Activated CD4-positive, alpha-beta T cell treated with anti-CD3 and anti-CD28 coated beads, Interleukin-2, amount 10 ng/mL, durations not matched to agents 24 days and 14 days (primary cell): ENCODE measurements at places on chromosomes 13 and 19. TPM values are rescaled to one million over a fixed set of nuclear protein-coding genes. Genes with fewer than 3 reads are reported as not detected.

- no peak for DNase-seq
- no peak overlapping the region for H3K4me3 ChIP-seq
- no peaks in the 10 kb centered on the region for H3K36me3 ChIP-seq
- H3K4me1 ChIP-seq, result no peaks in the 10 kb centered on the region
- H3K27ac ChIP-seq, result no peak overlapping the region
- H3K27me3 ChIP-seq, result no peaks in the 10 kb centered on the region
Observed at GRCh38 chr13:92612892-92613291, 613.7 kb upstream of the GPC6 start.

DNA sequence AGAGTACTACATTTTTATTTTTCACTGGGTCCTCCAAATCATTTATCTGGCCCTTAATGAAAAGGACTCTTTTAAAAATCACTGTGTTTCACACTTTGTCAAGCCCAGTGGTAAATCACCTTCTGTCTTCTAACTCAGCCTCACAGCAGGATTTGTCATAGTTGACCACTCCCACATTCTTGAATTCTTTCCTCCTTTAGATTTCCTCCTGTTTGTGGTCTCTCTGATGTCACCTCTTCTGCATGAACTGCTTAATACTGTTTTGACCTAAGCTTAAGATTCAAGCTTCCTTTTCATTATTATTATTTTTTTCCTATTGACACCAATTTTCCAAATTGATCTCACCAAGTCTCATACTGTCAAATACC, 899.8 kb upstream of the MIR17HG start:
- H3K27ac ChIP-seq, result no peak overlapping the region
- no peak for DNase-seq
- no peaks in the 10 kb centered on the region for H3K36me3 ChIP-seq
- H3K4me3 ChIP-seq, result no peak overlapping the region
- no peaks in the 10 kb centered on the region for H3K27me3 ChIP-seq

DNA sequence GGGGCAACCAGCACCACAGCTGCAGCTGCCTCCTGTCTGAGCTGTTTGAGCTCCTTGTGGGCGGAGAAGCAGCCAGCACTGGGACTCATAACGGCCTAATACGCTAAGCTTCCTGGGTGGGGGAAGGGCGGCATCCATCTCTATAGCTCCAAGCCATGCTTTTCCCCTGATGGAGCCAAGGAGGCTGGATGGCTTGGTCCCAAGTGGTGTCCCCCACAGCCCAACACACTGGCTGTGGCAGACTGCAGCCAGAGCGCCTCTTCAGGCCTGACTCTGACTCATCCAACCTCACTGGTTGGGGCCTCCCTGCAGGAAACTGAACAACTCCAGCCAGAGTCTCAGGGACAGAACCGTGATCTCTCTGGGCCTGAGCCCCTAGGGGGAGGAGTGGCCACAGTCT, 537.3 kb downstream of the SUCLA2 start:
- no peak for DNase-seq
- no peaks in the 10 kb centered on the region for H3K27me3 ChIP-seq
- no peaks in the 10 kb centered on the region for H3K4me1 ChIP-seq
- no peak overlapping the region for H3K4me3 ChIP-seq
- no peaks in the 10 kb centered on the region for H3K36me3 ChIP-seq

DNA sequence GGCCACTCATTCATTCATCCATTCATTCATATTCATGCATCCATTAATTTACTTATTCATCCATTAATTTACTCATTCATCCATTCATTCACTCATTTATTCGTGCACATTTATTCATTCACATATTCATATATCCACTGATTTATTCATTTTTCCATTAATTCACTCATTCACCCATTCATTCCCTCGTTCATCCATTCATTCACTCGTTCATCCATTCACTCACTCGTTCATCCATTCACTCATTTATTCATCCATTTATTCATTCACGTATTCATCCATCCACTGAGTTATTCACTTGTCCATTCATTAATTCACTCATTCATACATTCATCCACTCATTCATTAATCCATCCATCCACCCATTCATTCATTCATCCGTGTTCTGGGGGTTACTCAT, 35.8 kb upstream of the OLFM2 start:
- peaks cover 13% of the 10 kb centered on the region for H3K27me3 ChIP-seq
- H3K27ac ChIP-seq, result no peak overlapping the region
- H3K4me3 ChIP-seq, result no peak overlapping the region
- no peaks in the 10 kb centered on the region for H3K4me1 ChIP-seq

GRCh38 chr19:58543826-58544590, at the start of gene TRIM28:
TRIM28 (plus strand) TSS chr19:58544064; CDS start chr19:58544758, 694 bp downstream.
- H3K36me3 ChIP-seq, result peaks cover 40% of the 10 kb centered on the region
- H3K4me1 ChIP-seq, result peaks cover 29% of the 10 kb centered on the region
- H3K27ac ChIP-seq, result peak within 1 kb of the TSS; percentile 99
- DNase-seq, result peak; percentile 100
- peaks cover 23% of the 10 kb centered on the region for H3K27me3 ChIP-seq

DNA sequence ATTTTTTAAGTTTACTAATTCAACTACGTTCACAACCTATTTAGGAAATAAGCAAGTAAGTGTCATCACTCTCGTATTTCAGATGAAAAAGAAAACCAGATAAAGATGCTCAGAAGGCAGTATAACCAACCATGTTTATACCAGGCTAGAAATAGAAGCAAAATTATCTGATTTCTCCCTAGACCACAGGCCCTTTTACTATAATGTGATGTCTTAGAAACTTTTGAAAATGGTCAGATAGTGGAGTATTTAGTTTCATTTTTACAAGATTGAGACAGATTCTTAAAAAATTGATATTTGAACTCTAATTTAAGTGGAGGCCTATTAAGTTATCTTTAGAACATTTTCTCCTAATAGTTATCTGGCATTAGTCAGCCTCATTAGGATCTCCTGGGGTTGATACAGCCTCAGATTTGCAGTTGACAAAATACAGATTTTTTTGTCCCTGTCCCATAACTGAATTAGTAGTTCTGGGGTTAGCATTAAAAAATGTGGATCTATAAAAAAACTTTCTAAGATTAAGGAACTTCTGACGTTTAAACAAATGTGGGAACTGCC, 818.7 kb upstream of the PCDH9 start:
- no peak overlapping the region for H3K4me3 ChIP-seq
- H3K27me3 ChIP-seq, result no peaks in the 10 kb centered on the region
- no peaks in the 10 kb centered on the region for H3K36me3 ChIP-seq
- no peak overlapping the region for H3K27ac ChIP-seq
- no peaks in the 10 kb centered on the region for H3K4me1 ChIP-seq
- no peak for DNase-seq

- H3K4me1 ChIP-seq, result no peaks in the 10 kb centered on the region
- peaks cover 2% of the 10 kb centered on the region for H3K27me3 ChIP-seq
- H3K27ac ChIP-seq, result no peak overlapping the region
- no peak for DNase-seq
- H3K36me3 ChIP-seq, result no peaks in the 10 kb centered on the region
- no peak overlapping the region for H3K4me3 ChIP-seq
Observed at GRCh38 chr13:97499181-97499580, 65.2 kb downstream of the RAP2A start.

GRCh38 chr19:11355160-11356073, at the start of gene PLPPR2:
PLPPR2 (plus strand) TSS chr19:11355432; CDS start chr19:11357674, 2,242 bp downstream.
- H3K27me3 ChIP-seq, result peaks cover 11% of the 10 kb centered on the region
- no peaks in the 10 kb centered on the region for H3K36me3 ChIP-seq
- H3K4me1 ChIP-seq, result peaks cover 8% of the 10 kb centered on the region
- H3K27ac ChIP-seq, result no peak within 1 kb of the TSS
- peak; percentile 96 for DNase-seq

DNA sequence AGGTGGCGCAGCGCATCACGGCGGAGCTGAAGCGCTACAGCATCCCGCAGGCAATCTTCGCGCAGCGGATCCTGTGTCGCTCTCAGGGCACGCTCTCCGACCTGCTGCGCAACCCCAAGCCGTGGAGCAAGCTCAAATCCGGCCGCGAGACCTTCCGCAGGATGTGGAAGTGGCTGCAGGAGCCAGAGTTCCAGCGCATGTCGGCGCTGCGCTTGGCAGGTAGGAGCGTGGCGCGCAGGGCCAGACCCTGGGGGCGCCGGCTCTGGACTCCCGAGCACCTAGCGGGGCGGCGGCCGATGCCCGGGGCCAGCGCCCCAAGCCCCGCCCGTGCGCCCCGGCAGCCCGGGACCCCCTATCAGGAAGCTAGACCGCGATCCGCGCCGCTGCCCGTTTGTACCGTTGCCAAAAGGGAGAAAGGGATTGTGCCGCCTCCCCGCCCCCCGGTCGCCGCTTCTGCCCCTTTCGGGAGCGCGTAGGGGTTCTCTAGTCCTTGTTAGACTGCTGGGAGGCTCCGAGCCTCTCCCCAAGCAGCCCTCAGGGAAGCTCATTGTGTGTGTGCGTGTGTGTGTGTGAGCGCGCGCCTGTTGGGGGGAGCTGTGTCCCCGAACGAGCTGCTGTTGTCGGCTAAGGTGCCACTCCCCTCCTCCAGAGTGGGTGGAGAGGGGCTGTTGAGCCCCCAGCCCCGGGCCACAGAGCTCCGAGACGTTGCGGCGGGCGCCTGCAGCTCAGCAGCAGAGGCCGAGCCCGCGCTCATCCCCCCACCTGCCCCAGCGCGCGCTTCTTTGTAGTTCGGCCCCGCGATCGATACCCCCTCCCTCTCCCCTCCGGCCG, 1.5 kb downstream of the ONECUT3 start:
- peaks cover 2% of the 10 kb centered on the region for H3K4me1 ChIP-seq
- peak overlapping the region; percentile 80 for H3K27ac ChIP-seq

- H3K4me3 ChIP-seq, result no peak overlapping the region
- DNase-seq, result no peak
- H3K4me1 ChIP-seq, result no peaks in the 10 kb centered on the region
- H3K27ac ChIP-seq, result no peak overlapping the region
- no peaks in the 10 kb centered on the region for H3K36me3 ChIP-seq
- H3K27me3 ChIP-seq, result no peaks in the 10 kb centered on the region
Observed at GRCh38 chr13:107099661-107100060, 531.7 kb upstream of the ARGLU1 start.

GRCh38 chr13:96710166-96710862, 284.0 kb downstream of the OXGR1 start:
- no peak overlapping the region for H3K4me3 ChIP-seq
- no peaks in the 10 kb centered on the region for H3K36me3 ChIP-seq
- H3K4me1 ChIP-seq, result no peaks in the 10 kb centered on the region
- no peak for DNase-seq

DNA sequence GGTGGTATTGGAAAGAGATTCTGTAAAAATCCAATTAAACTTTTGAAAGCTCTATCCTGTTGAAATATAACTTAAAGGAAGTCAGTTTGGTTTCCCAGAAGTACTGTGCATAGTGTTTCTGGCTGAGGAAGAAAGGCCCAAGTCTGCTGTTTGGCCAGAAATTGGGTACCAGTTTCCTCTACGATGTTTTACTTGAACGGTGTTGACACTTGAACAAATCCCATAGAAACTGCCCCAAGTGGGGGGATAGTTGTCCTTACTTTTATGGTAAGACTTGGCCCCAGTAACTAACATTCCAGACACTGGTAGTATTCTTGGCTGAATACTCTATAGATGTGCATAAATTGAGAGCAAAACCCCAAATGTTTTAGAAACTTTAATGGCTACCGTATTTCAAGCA, 14.2 kb downstream of the KLF5 start:
- H3K27me3 ChIP-seq, result peaks cover 3% of the 10 kb centered on the region
- DNase-seq, result no peak
- H3K36me3 ChIP-seq, result no peaks in the 10 kb centered on the region
- no peak overlapping the region for H3K27ac ChIP-seq

DNA sequence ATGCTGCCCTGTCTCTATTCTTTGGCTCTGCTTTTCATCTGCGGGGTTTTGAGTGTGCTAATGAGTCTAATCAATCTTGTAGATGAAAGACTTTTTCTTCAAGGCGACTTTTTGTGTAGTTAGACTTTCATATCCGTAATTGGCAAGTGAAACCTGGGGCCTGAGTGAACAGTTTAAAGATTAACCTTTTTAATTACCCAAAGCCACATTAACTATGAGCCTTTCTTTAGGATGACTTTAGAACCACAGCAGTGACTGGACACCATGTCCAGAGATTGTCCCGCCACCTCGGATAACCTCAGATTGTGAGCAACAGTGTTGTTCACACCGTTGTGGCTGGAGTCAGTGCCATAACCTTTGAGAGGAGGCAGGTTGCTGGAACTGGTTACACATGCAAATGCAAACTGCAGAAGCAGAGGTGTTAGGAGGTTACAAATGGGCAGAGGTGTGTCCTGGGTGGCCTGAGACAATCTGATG, 58.7 kb downstream of the SIAH3 start:
- no peaks in the 10 kb centered on the region for H3K36me3 ChIP-seq

DNA sequence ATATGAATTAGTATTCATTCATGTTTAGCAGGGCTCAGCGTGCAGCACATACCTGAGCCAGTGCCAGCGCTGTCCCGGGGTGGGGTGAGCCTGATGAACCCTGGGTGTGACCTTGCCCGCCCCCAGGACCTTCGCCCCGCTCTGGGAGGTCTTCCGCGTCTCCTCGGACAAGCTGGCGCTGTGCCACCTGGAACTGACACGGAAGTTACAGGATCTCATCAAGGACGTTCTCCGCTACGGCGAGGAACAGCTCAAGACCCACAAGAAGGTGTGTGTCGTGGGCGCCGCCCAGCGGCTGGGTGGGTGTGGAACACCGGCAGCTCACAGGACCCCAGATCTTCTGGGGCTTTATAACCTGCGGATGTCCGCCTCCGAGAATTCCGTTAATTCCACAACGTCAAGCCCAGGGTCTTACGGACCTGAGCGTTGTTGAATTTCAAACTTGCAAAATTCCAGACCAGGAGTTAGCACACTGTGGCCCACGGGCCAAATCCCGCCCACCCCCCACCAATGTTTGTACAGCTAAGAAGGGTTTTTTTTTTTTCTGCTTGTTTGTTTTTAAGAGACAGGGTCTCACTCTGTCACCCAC, 15.4 kb downstream of the FCHO1 start:
- H3K36me3 ChIP-seq, result peaks cover 56% of the 10 kb centered on the region
- no peak overlapping the region for H3K4me3 ChIP-seq
- no peaks in the 10 kb centered on the region for H3K27me3 ChIP-seq
- peak; percentile 88 for DNase-seq

DNA sequence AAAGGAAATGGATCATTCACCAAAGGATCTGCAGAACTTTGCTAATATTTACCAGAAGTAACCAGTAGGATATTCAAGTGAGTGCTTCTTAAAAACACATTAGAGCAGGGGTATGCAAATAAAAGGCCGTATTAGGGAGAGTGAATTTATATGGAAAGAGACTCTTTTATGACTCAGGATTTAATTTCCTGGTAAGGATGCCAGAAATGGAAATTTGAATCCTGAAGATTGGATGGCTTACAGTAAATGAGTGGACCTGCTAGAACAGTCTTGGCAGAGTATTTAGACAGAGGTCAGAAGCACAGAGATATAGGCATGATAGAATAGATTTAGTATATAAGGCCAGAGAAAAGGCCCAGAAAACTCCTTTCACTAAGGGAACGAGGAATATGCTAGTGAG, 201.6 kb downstream of the SLITRK5 start:
- H3K4me1 ChIP-seq, result no peaks in the 10 kb centered on the region
- H3K4me3 ChIP-seq, result no peak overlapping the region
- H3K36me3 ChIP-seq, result no peaks in the 10 kb centered on the region

GRCh38 chr19:29395111-29395733, 130.6 kb upstream of the VSTM2B start:
- no peak for DNase-seq
- H3K36me3 ChIP-seq, result no peaks in the 10 kb centered on the region
- H3K4me3 ChIP-seq, result no peak overlapping the region
- no peak overlapping the region for H3K27ac ChIP-seq
- no peaks in the 10 kb centered on the region for H3K4me1 ChIP-seq

GRCh38 chr13:41897126-41897525, 63.8 kb downstream of the VWA8 start:
- H3K27me3 ChIP-seq, result no peaks in the 10 kb centered on the region
- DNase-seq, result no peak
- peaks cover 21% of the 10 kb centered on the region for H3K36me3 ChIP-seq
- peaks cover 4% of the 10 kb centered on the region for H3K4me1 ChIP-seq
- no peak overlapping the region for H3K27ac ChIP-seq

Gene CPAMD8
- total RNA-seq, result 0.28 and 0.33 TPM in 2 replicates

Gene KLK10
- total RNA-seq, result not detected in 2 replicates

Gene JOSD2
- total RNA-seq, result 41.7 and 44.0 TPM in 2 replicates

Gene LILRA5
- total RNA-seq, result not detected in 2 replicates

Gene ZNF208
- 0.07 TPM in 1 of 2 replicates, not detected in the other for total RNA-seq

Gene CKM
- not detected in 2 replicates for total RNA-seq
